Activated naive CD4-positive, alpha-beta T cell (primary cell): ENCODE measurements at places on chromosomes 12 and 14.

DNA sequence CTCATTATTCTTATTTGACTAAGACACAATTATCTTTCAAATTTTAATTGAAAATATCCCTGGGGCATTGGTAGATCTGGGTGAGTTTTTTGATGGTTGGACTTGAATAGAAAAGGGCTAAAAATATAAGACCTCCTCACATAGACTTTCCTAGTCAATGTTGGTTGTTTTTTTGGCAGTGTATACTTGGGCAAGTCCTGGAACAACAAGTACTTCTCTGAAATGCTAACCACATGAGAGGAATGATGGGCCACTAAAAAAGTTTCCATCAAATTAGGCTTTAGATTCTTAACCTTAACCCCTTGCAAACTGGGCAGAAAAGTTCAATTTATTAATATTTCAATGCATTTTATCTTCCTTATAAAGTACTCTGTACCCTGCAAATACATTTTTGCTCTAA, 97.6 kb downstream of the FGD4 start:
- DNase-seq, result no peak

DNA sequence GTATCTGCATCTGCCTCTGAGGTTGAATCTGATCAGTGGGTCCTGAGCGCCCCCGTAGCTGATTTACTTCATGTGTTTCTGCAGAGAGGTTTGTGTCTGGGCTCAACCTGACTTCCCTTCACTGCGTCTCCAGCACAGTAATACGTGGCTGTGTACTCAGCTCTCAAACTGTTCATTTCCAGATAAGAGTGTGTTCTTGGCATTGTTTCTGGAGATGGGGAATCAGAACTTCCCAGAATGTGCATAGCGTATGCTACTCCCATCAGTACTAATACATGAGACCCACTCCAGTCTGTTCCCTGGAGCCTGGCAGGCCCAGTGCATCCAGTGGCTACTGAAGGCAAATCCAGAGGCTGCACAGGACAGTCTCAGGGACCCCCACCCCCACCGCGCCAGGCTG, 1297.2 kb downstream of the TMEM121 start:
- no peak for DNase-seq

GRCh38 chr12:94689002-94689645, 38.8 kb upstream of the TMCC3 start:
- no peak for DNase-seq

GRCh38 chr14:91374287-91374878, 43.2 kb downstream of the CCDC88C start:
- no peak for DNase-seq

DNA sequence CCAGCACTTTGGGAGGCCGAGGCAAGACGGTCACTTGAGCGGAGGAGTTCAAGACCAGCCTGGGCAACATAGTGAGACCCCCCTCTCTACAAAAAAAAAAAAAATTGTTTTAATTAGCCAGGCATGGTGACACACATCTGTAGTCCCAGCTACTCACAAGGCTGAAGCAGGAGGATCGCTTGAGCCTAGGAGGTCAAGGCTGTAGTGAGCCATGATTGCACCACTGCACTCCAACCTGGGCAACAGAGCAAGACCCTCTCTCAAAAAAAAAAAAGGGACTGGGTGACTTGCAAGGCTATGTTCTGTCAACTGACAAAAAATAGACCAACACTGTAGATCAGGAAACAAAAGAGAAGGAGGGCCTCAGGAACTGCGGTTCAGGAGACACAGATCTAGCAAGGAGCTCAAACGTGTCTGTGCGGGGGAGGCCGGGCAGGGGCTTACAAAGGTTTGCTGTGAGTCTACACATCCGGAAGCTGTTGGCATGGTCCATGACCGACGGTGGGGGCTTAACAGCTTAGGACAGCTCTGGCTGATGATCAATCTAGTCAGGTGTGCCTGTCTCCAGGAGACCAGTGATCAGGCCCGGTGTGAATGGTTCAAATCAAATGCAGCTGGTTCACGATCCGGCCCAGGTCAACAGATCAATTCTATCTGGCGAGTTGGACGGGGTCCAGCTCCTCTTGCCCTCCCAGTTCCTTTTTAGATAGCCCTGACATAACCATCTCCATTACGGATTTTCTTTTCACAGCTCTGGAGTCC, 31.7 kb upstream of the INF2 start:
- no peak for DNase-seq
